ENCODE measurements at places on chromosomes 1 and 21.

- no peak for DNase-seq
Measured at GRCh38 chr1:51578383-51579109, 38.3 kb upstream of the OSBPL9 start.

DNA sequence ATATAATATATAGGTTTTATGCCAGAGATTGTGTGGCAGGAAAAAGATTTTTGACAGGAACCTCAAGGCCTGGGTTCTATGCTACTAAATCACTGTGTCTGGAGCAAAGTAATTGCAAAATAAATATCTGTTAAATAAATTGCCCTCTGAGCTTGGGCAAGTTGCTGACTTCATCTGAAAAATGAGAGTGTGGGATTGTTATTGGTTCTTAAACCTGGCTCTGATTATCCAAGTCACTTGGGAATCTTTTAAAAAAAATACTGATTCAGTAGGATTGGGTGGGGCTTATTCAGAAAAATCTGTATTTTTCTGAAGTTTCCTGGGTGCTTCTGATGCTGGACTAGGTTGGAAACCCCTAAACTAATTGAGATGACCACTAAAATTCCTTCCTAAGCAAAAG lies 174.1 kb upstream of the SGIP1 start:
- DNase-seq: no peak

DNA sequence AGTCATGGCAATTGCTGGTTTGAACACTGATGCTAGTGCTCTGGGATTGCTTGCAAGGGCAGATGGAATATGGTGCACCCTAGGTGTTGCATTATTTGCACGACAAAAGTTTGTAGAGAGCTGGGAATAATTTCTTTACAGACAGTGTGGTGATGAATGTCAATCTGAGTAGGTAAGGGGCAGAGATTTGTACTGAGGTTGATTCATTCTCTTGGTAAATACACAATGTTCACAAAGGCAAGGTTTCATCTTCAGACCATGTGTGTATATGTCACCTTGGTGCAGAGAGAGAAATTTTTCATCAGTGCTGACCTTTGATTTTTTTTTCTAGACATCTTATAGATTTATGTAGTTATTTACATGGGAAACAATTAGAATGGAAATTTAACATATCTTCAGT lies 5.0 kb downstream of the PTPRC start:
- no peak for DNase-seq

DNA sequence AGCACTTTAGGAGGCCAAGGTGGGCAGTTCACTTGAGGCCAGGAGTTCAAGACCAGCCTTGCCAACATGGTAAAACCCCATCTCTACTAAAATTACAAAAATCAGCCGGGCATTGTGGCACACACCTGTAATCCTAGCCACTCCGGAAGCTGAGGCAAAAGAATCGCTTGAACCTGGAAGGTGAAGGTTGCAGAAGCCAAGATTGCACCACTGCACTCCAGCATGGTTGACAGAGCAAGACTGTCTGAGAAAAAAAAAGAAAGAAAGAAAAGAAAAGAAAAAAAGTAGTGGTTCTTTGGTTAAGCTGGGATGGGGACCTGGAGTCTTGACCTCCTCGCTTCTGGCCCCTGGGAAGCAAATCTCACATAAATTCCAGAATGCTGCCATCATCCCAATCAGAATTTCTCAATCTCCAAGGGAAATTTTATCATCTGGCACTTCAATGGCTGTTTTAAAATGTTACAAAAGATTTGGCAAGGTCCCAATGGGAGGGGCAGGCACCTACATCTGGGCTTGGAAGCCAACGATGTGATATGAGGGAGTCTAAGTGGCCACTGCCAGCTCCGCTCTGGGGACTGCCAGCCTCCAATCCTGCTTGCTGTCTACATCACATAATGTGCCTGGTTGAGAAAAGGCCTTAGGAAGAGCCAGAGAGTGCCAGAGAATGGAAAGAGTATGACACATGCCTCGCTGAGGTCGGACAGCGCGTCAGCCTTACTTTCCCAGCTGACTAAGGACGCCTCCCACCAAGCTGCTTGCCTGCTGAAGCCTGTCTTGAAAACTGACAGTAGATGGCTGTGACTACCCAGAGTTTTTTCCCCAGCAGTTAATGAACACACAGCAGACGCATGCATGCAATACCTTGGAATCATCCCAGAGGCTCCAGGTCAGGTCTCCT lies 42.1 kb upstream of the SRP9 start:
- peak; percentile 89 for DNase-seq

GRCh38 chr1:186967656-186968394 lies 139.1 kb downstream of the PLA2G4A start:
- no peak for DNase-seq

DNA sequence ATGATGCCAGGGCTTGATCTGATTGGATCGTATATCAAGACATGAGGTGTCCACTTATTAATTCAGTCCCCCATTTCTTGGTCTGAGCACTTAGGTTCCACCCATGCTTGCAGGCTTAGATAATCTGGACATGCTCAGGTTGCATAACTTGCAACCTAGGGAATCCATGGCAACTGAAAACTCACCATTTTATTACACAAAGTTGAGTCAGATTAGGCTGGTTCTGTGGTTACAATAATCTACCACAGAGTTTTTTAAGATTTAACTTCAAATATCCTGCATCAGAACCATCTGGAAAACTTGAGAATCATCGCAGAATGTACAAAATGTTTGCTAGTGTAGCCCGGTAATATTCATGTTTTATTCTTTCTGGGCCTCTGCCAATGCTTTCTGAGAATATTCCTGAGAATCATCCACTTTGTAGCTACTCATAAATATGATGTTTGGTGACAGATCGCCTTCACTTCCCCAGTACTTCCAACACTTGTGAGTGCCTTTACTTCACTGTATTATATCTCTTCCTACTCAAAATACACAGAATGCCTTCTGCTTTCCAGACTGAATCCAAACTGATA lies 707.2 kb upstream of the ADAMTS5 start:
- DNase-seq: peak; percentile 39

DNA sequence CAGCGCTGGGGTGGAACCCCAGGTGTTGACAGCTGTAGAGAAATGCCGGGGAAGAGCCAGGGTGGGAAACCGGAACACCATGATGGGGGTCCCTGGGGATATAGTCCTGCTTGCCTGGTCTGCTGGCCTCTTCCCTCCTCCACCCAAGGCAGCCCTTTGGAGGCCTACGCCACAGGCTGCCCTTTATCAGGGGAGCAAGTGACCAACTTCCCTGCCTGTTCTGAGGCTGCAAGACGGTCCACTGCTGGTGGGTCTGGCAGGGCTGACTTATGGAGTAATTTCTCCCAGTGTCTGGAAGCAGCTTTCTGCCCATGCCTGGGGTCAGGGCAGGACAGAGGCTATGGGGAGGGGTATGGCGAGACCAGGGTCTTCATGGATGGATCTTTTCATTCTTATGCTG lies 50.8 kb upstream of the EDN2 start:
- no peak for DNase-seq

DNA sequence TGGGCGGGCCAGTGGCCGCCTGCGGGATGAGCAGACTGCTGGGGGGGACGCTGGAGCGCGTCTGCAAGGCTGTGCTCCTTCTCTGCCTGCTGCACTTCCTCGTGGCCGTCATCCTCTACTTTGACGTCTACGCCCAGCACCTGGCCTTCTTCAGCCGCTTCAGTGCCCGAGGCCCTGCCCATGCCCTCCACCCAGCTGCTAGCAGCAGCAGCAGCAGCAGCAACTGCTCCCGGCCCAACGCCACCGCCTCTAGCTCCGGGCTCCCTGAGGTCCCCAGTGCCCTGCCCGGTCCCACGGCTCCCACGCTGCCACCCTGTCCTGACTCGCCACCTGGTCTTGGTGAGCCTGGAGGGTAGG lies 2.1 kb downstream of the B4GALT2 start:
- no peak for DNase-seq

- DNase-seq: no peak
Measured at GRCh38 chr1:164689672-164690511, 130.9 kb downstream of the PBX1 start.

GRCh38 chr1:234769986-234770795 lies 160.2 kb upstream of the IRF2BP2 start:
- no peak for DNase-seq

DNA sequence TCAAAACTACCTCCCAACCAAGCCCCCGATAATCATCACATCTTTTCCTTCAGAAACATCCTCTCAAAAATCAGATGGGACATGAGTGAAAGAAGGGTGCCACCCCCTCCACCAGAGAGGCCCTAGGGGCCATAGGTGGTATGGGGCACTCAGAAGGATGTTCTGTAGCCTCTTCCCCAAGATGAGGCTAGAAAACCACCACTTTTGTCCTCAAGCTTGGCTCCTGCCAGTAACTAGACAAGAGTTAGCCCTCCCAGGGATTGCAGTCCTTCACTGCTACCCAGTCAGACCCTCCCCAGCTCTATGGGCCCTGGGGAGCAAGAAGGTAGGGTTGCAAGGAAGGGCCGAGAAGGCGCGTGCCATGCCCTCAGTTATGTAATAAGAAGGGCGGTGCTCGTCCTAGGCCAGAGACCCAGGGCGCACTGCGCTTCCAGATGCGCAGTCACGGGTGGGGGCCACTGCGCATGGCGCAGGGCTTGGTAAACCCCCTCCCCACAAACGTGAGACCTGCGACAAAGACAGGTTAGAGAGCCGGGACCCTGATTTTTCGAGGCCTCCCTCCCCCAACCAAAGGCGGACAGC lies 69.7 kb downstream of the CD46 start:
- no peak for DNase-seq

DNA sequence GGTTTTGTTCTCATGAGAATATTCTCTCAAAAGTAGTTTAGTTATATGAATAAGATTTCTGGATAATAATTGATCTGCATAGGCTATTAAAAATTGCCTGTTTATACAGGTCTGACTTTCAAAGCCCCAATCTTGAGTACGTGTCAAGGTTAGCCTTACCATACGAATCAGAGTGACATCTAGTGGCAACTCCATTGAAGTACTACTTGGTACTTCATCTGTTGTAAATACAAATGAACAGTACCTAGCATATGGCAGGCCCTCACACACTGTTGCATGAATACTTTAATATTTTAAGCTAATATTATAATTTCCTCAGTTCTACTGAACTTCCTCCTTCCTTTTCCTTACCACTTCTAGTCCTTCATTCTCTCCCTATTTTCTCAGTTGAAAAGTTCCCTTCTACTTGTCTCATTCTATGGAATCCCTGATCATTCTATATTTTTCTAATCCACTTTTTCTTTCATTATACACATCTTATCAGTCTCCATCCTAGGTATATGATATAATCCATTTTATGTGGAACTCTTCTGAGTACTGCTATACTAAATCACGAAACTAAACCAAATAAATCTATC lies 101.2 kb downstream of the AKT3 start:
- DNase-seq: no peak

DNA sequence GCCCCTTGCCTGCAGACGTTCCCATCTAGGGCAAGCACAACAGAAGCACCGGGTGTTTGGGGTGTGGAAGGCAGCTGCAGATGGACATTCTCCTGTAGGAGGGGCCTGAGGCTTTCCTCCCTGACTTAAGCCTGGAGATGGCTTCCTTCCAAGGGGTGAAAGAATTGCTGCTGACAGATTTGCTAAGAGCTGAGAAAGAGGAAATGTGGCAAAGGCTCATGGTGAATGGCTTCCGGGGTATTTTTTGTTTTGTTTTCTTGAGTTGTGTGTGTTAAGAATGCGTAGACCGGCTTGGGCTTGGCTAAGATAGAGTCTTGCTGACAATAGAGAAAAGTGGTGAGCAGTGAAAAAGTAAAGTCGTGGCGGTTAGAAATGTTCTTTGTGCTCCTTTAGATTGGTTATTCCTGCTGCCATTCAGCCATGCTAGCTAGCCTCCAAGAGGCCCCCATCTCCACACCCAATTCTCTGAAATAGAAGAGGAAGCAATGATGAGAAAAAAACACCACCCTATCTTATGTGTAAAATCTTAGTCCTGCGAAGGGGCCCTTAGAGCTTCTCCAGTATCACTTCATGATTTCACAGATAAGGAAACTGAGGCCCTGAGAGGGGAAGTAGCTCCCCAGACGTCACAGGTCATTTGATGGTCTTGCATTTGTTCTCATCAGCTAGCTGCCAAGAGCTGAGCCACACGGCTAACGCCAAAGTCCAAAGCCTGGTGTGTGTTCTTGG lies 36.9 kb downstream of the EIF2D start:
- DNase-seq: no peak

GRCh38 chr21:14581902-14582457 lies 35.9 kb upstream of the SAMSN1 start:
- no peak for DNase-seq

GRCh38 chr1:234776876-234777855 lies 167.2 kb upstream of the IRF2BP2 start:
- no peak for DNase-seq

GRCh38 chr1:36176106-36176949 lies 20.4 kb downstream of the MAP7D1 start:
- DNase-seq: no peak

DNA sequence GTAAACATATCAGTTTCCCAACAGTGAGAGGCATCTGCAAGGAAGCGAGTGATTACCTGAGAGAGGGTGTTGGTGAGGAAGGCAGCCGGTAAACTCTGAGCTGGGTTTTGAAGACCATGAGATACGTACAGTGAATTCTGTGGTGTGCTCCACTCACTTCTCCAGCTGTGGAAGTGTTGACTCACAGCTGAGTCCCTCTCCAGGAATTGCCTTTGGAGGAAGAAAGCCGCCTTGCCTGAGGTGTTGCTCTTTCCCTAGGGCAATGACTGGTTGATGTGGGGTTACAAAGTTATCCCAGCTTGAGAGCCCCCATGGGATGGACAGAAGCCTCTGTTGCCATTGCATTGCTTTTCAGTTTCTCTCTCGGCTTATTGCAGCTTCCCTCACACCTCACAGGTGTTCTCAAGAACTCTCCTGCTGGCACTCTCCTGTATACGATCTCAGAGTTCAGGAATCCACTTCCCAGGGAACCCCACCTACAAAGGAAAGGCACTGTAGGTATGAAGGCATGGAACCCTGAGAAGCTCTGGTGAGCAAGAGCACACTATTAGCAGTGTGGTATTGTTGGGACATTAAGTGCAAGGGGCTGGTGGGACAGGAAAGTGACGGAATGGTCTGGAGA lies 10.8 kb downstream of the NHLH1 start:
- no peak for DNase-seq

GRCh38 chr1:22290157-22290556 lies 147.3 kb upstream of the WNT4 start:
- no peak for DNase-seq

DNA sequence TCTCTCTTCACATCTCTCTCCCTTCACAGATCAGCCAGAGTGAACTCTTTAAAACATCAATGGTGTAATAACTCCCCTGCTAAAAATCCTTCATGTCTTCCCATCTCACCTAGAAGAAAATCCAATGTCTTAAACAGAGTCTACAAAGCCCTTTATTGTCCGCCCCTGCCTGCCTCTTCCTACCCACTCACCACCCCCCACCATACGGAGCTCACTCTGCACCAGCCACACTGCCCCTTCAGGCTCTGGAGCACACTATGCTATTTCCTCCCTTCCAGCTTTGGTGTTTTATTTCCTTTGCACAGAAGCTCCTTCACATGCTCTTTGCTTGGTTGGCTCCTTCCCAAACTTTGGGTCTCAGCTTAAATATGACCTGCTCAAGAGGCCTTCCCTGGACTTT lies 10.2 kb downstream of the CAMK1G start:
- DNase-seq: no peak

- no peak for DNase-seq
Measured at GRCh38 chr1:191620883-191621282, 537.4 kb upstream of the RGS18 start.

Measured in T1000 (cell line).